Left renal cortex interstitium (tissue), 4 donors: ENCODE measurements at places on chromosomes 2 and 18.

- no peak for DNase-seq
Observed at GRCh38 chr18:76756531-76757253, 65.7 kb upstream of the ZNF236 start.

DNA sequence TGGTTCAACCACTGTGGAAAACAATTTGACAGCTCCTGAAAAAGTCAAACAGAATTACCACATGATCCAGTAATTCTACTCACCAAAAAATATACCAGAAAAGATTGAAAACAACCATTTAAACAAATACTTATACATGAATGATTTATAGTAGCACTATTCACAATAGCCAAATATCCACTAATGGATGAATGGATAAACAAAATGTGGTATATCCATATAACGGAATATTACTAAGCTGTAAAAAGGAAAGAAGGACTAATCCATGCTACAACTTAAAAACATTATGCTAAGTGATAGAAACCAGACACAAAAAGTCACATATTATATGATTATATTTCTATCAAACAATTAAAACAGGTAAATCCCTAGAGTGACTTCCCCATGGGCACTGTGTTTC lies 131.5 kb downstream of the SPOPL start:
- DNase-seq, result no peak

DNA sequence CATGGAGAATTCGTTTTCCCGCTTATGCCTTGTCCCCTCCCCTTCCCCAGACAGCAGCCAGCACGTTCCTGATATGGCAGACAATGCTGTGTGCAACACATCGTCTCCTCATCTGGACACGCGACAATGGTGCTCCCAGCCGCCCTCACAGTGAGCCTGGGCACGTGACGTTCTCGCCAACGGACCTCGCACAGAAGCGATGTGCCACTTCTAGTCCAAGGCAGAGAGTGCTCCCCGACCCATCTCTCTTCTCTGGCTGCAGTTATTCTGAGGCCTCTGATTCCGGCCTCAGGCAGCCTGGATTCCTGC lies 505.4 kb downstream of the EIPR1 start:
- DNase-seq, result no peak

DNA sequence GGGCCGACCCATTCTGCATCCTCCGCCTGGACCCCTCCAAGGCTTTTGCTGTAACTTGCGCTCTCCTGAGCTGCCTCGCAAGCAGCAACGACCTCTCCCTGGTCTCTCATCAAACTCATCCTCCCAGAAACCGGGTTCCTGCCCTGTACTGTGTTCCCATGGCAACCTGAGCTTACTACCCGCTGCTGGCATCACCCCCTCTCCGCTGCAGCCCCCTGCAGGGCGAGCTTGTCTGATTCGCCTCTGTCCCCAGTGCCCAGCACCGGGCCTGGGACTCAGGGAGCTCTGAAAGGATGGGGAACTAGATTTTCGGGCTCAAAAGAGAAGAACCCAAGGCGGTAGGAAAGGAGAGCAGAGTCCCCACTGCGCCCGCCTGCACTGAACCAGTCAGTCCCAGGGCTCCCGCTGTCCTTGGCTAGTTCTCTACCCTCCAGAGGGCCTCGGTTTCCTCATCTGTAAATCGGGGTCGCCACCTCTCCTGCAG lies 463 bp downstream of the HS1BP3 start:
- no peak for DNase-seq

GRCh38 chr2:237096201-237096600 lies 10.5 kb downstream of the COPS8 start:
- no peak for DNase-seq

- no peak for DNase-seq
Observed at GRCh38 chr18:45316127-45316526, 299.1 kb upstream of the SLC14A2 start.

DNA sequence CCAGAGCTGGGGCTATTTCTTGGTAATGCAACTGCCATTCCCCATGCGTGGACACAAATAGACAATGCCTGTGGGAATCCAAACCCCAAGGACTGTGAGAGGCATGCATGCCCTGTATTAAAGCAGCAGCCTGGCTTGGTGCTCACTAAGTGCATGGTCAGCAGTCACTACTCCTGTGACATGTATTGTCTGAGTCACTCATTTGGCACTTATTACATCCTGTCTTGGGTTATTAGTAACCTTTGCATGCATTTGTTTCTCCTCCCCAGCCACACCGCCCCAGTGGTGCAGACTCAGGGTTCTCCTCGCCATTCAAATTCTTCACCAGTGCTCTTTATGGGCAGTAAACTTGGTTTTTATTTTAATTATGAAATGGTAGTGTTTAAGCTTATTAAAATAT lies 30.2 kb downstream of the PRKCE start:
- DNase-seq, result no peak

DNA sequence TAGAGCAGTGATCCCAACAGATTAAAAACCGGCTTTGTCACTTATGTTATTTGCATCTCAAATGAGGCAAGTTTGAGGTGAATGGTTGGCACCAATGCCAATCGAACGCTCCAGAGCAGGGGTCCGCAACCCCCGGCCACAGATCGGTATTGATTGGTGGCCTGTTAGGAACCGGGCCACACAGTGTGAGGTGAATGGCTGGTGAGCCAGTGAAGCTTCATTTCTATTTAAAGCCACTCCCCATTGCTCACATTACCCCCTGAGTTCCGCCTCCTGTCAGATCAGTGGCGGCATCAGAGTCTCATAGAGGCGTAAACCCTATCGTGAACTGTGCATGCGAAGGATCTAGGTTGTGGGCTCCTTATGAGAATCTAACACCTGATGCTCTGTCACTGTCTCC lies 132.0 kb downstream of the TMEM182 start:
- DNase-seq, result no peak

- DNase-seq, result no peak
Observed at GRCh38 chr18:45837283-45838070, 12.0 kb downstream of the SIGLEC15 start.

DNA sequence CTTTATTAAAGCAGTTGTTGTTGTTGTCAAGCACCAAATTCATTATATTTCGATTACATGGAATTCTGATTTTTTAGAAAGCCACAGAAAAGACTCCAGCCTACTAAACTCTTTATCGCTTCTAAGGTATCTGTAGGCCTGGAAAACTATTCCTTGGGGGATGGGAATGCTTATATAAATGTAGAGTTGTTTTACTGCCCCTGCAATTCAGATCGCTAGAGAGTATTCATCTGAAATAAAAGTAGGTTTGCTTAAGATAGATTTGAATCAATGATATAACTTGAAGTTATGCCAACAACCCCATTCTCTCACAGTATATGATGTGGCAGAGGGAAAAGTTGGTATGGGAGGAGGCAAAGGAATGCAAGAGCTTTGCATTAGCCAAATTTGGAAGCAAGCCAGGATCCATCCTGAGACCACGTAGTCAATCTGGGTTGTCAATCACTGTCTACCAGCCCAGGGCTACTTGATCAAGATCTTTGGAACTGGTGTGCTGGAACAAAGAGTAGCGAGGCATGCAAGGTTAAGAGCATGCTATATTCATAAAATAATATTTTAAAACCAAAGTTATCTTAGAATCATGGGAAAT lies 95.9 kb downstream of the LYPD6B start:
- no peak for DNase-seq

DNA sequence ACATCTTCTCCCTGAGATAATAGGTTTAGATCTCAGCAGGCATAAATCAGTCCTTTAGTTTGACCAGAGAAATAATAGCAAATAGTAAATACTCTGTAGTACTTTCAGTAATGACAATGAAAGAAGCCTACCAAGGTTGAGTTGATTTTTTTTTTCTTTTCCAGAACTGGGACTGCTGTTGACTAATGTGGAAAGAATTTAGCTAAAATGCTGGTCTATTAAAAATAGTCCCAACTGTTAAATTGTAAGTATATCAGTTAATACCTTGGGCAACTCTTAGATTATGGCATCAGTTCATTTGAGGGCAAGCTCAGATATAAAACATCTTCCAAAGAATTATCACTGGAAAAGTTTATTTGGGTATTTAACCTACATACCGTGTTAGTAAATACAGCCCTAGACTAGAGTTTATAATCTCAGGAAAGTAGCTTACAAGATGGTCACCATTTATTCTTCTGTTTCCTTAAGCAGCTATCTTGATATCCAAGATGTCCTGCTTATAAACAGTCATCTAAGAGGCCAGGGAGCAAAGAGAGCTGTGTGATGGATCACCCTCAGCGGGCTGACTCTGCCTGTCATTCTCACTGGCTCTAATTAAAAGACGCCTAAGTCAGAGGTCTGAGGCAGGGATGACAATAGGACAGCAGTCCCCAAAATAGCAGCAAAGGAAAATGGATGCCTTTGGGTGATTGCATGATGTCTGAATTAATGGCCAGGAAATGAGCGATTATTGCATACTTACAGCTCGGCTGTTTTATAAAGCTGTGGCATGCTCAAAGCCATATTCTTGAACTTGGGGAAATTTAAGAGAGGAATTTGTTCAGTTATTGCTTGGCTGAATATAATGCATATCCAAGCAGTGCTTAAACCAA lies 121.3 kb downstream of the MTX2 start:
- no peak for DNase-seq

DNA sequence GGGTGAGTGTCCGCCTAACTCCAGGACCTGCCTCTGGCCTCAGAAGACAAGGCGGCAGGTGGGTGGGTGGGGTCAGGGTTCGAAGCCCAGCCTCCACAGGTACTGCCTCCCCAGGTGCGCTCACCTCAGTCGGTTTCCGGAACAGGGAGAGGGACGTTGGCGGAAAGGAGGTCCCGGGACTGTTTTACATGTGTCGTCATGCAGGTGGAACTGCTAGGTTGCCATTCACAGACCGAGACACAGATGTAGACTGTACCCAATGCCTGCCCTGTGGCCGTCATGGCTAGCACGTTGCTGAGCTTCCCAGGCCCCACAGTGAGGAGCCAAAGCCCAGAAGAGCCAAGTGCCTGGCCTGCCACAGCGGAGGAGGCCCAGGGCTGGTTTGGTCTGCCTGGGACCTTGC lies 284.0 kb upstream of the HS6ST1 start:
- DNase-seq, result no peak

- no peak for DNase-seq
Observed at GRCh38 chr2:241870081-241870541, 582 bp downstream of the RTP5 start.

- DNase-seq, result no peak
Observed at GRCh38 chr2:181178823-181179412, 198.5 kb downstream of the UBE2E3 start.

- DNase-seq, result no peak
Observed at GRCh38 chr2:239951825-239952224, 73.3 kb downstream of the NDUFA10 start.

- DNase-seq, result no peak
Observed at GRCh38 chr2:237059155-237059875, 26.4 kb upstream of the COPS8 start.

- no peak for DNase-seq
Observed at GRCh38 chr2:16284941-16285625, 344.7 kb downstream of the MYCN start.

- no peak for DNase-seq
Observed at GRCh38 chr18:26017929-26018328, 72.5 kb downstream of the SS18 start.

DNA sequence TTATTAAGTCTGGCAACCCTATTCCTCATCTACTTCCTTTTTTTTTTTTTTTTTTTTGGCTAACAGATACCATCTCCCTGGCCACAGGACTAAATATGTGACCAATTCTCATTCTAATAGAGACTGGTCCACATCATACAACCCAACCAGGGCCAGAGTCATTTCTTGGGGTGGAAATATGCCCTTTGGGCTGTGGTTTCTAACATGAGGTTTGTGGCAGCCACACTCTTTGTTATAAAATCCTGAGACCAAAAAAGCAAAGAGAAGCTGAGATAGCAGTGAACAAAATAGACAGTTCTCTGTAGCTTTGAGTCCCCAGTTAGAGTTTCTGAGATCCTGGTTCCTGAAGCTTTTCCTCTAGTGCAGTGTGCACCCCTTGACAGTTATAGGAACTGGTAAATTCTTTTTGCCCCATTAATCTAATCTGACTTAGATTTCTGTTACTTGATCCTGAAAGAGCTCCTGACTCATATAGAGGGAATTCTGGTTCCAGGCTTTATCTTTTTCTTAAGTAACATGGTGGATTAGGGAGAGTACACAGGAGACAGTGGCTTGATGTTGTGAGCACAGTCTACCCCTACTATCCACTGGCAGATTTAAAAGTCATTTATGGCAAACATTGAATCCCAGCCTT lies 86.8 kb downstream of the MAIP1 start:
- DNase-seq, result no peak

GRCh38 chr2:119694845-119695521 lies 16.0 kb downstream of the TMEM177 start:
- DNase-seq, result no peak

GRCh38 chr2:136751406-136751805 lies 13.9 kb upstream of the THSD7B start:
- DNase-seq, result no peak

- DNase-seq, result no peak
Observed at GRCh38 chr2:101754618-101755017, 57.1 kb downstream of the MAP4K4 start.

DNA sequence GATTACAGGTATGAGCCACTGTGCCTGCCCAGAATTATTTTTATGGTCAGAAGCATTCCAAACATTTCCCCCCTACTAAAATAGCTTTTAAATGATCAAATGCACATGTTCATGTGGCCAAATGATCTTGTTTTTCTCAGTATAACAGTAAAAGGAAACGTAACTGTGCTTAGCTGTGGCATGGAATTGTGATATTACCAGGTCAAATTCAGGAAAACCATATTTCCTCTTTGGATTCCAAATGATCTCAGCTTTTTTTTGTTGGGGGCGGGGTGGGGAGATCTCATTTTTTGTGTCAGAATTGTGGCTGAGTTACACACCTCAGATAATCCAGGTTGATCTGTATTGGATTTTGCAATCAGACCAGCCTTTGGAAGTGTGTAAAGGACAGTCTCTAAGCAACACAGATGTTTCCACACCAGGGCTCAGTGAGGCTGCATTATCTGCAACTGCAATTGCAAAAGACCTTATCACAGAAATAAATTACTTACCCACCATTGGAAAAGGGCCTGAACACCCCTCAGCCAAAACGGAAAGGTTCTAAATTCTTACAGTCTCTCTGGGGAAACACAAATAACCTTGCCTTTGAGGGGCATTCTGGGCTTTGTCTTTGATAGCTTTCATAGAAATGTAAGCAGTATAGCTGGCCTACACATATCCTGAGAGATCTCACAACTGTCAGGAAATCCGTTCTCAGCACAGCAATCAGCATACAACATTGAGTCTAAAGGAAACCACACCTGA lies 8.4 kb downstream of the CASP10 start:
- DNase-seq, result no peak

DNA sequence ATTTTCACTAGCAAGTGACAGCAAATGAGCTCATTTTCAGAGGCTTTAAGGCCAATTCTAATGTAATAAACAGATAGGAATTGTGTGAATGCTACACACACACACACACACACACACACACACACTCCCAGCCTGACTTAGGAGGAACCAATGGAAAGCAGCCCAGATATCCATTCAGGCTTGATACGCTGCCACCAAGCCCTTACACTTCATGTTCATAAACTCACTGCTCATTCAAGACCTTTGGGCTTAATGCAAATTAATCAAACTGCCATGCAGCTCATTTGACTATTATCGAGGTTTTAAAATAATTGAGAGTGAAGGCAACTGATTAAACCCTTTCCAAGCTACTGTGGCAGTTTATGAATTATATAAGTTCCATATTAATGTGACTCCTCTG lies 298.9 kb upstream of the NCKAP5 start:
- DNase-seq, result no peak

- DNase-seq, result no peak
Observed at GRCh38 chr2:3814706-3815245, 111.4 kb downstream of the DCDC2C start.

GRCh38 chr2:47249157-47249900 lies 94.2 kb upstream of the STPG4 start:
- DNase-seq, result no peak

GRCh38 chr2:239908308-239908707 lies 116.8 kb downstream of the NDUFA10 start:
- DNase-seq, result no peak
